HCT116 (cell line): ENCODE measurements at places on chromosomes 3 and 15. TPM values are rescaled to one million over a fixed set of nuclear protein-coding genes. Genes with fewer than 3 reads are reported as not detected.

DNA sequence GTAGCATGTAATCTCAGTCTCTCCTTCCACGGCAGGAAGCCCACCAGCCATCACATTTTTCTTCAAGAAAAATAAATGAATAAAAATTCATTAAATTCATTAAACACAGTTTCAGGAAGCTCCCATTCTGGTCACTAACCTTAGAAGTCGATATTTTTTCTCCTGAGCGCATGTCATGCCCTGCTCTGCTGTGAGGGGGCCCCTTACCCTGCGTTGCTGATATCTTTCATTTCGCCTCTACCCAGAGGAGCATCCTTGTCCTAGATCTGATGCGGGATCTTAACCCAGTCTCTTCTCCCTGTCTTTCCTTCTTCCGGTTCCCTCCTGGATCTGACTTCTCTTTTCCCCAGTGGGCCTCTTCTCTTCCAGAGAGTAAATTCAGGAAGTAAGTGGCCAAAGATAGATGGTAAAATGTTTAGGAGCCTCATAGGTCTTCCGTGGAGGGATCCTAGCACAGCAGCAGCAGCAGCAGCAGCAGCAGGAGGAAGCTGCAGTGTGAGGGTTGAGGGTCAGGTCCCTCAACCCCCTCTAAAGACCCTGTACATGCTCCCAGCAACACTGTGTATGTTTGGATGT is 1.4 kb upstream of the ILDR1 start:
- H3K4me3 ChIP-seq: no peak overlapping the region
- no peaks in the 10 kb centered on the region for H3K36me3 ChIP-seq
- DNase-seq: no peak
- H3K27me3 ChIP-seq: no peaks in the 10 kb centered on the region

GRCh38 chr3:57556459-57557084 is 498 bp downstream of the PDE12 start:
- peak overlapping the region; percentile 59 for H3K27ac ChIP-seq
- H3K36me3 ChIP-seq: peaks cover 17% of the 10 kb centered on the region
- H3K4me1 ChIP-seq: peaks cover 6% of the 10 kb centered on the region; the same call in 1 of the 2 replicates

The DAZL gene
- not detected for total RNA-seq

- no peak overlapping the region for H3K27ac ChIP-seq
- H3K36me3 ChIP-seq: no peaks in the 10 kb centered on the region
- no peak for DNase-seq
These were observed 89.4 kb downstream of the PLXNA1 start for GRCh38 chr3:127072221-127072771.

- no peak overlapping the region for H3K27ac ChIP-seq
- no peaks in the 10 kb centered on the region for H3K36me3 ChIP-seq
- DNase-seq: no peak
- H3K4me1 ChIP-seq: no peaks in the 10 kb centered on the region
- H3K4me3 ChIP-seq: no peak overlapping the region
- no peaks in the 10 kb centered on the region for H3K27me3 ChIP-seq
These were observed 15.1 kb upstream of the TMEM158 start for GRCh38 chr3:45241206-45241605.

The NUSAP1 gene
- 146 TPM for total RNA-seq

- H3K36me3 ChIP-seq: no peaks in the 10 kb centered on the region
- no peak overlapping the region for H3K27ac ChIP-seq
- DNase-seq: no peak
- H3K4me1 ChIP-seq: no peaks in the 10 kb centered on the region
- no peaks in the 10 kb centered on the region for H3K27me3 ChIP-seq
- H3K4me3 ChIP-seq: no peak overlapping the region
These were observed 254.7 kb downstream of the NFKBIZ start for GRCh38 chr3:102104033-102104432.

GRCh38 chr3:43207628-43208085 is 78.7 kb upstream of the SNRK start:
- no peaks in the 10 kb centered on the region for H3K36me3 ChIP-seq
- DNase-seq: no peak
- H3K4me3 ChIP-seq: no peak overlapping the region

The ADGRG7 gene
- not detected for total RNA-seq

The KNG1 gene
- total RNA-seq: 0.25 TPM
